Caudate nucleus (tissue), 63 donors: ENCODE measurements at places on chromosomes 4 and X.

- DNase-seq = no peak
These were observed 93.8 kb downstream of the ELOVL6 start for GRCh38 chr4:110104661-110105060.

DNA sequence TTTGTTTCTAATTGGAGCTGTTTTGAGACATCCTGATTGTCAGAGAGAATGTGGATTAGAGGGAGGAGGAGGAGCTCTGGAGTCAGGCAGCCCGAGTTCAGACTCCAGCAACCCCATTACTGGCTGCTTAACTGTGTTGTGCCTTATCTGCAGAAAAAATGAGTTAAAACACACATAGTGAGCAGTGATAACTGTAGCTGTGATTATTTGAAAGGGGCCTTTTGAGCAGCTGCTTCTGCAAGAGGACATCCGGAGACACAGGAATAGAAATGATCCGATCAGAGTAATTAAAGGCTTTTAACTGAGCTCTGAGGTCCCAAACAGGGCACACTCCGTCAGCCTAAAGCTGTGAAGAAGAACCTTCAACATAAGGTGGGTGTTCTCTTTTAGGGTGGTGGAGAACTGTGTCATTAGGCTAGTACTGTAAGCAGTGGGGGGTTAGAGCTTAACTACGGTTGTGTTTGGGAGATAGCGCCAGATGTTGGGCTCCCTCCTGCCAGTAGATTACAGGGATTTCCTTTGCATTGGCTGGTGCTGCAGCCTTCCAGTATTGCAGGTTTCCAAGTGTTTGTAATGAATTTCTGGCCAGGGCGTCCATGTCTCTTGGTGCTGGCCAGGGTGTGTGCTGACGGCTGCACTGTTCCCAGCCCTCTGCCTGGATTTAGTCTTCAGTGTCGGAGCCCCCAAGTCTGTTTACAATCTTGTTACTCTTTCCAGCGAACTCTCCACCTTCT is 24.3 kb downstream of the ADD1 start:
- DNase-seq = no peak

GRCh38 chr4:124783847-124784246 is 71.3 kb upstream of the ANKRD50 start:
- DNase-seq = no peak

- DNase-seq = no peak
These were observed 451.5 kb upstream of the FAM241A start for GRCh38 chr4:111693758-111694157.

DNA sequence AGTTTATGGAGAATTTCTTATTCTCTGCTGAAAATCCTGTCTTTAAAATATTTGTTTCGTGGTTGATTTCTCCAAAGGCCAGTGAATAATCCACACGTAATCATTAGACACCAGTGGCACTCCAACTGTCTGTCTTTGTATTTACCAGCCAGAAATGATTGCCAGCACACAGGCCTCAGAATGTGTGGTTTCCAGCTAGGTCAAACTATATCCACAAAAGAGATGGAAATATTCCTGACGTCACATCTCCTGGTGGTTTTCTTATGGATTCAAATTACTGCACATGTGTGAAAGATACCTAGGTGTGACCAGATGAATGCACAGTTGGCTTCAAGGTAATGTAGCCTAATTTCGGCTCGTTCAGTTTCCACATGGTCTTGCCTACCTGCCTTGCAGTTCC is 27.2 kb upstream of the TENM3 start:
- no peak for DNase-seq

DNA sequence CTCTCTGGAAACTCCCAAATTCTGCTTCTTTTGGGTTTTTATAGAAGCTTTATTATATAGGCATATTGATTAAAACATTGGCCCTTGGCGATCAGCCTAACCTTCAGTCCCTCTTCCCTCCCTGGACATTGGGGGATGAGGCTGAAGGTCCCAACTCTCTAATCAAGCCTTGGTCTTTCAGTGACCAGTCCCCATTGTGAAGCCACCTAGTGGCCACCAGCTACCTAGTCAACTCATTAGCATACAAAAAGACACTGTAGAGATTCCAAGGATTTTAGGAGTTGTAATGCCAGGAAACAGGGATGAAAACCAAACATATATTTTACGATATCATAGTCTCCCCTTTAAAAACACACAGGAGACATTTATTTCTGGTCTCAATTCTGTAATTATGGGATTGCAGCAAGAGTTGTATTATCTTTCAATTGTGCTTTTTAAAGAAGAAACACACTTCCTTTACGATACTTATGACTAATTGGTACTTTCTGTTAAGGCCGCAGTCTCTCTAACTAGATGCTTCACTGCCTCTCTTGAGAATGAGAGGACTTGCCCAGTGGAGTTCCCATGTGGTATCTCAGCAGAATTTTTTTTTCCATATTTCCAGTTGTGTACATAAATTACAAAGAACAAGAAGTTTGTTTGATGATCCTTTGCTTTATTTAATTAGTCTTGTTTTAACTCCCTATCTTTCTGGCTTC is 58.2 kb downstream of the WDR17 start:
- DNase-seq = no peak

GRCh38 chr4:188911199-188911598 is 772.0 kb downstream of the TRIML1 start:
- no peak for DNase-seq

DNA sequence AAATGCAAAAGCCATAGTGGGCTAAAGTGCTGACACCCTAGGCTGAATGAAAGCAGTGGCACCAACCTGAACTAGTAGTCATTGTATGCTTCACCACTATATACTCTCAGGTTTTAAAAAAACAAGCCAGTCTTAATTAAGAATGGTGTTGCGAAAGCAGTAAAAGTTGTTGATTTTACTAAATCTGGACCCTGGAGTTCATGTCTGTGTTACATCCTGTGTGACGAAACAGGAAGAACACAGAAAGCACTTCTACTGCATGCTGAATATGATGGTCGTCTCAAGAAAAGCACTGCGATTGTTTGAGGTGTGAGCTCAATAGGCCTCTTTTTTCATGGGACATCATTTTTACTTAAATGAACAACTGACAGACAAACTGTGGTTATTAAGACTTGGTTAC is 24.2 kb upstream of the GDPD2 start:
- DNase-seq = no peak

DNA sequence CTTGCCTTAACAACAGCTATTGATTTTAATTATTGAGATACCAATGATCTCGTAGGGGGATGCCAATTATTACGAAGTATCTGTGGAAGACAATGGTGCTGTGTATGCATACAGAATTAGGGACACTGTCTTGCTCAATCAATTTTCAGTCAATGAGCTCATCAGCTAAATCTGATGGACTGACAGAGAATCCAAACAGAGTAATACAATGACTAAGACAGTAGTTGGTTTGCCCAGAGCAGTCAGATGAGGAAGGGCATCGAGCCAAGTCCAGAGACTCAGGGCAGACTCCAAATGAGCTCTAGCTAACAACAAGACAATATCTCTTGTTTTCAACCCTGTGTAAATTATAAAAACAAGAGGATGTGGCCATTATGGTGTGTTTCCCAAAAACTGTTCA is 14.7 kb upstream of the GSX2 start:
- DNase-seq = peak; percentile 68

- DNase-seq = no peak
These were observed 179.0 kb upstream of the RASGEF1B start for GRCh38 chr4:81650606-81651242.

GRCh38 chr4:121072224-121073003 is at the start of gene NDNF:
NDNF (minus strand) TSS chr4:121072535; CDS start chr4:121045837, 26,698 bp downstream.
- DNase-seq = no peak

DNA sequence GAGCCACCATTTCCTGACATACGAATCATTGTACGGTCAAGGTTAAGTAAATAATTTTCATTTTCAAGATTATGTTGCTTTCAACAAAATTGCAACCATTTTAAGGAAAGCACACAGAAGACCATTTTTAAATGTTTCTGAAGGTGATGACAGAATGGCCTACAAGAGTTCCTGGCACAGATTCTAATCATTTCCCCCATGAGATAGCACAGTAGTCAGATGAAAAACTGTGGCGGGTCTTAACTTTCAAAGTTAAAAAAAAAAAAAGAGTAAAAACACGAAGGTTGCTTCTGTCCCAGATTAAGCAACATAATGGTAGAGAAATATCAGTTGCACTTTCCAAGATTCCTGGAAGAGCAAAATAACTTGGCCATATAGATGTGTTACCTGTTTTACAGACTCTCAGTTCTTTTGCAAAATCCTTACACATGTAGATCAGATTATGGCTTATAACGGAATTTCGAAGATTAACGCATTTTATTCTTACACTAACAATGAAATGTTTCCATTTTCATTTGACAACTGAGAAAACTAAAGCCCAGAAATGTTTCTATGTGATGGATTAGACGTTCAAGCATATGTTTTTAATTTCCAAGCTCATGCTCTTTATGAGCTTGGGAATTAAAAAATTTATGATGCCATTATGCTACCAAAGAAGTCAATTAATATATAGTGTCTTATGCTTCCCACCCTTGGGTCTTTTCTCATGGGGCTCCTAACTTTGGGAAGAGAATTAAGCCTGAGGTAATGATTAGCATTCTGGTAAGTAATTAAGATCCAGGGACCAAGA is 335.1 kb upstream of the CLNK start:
- no peak for DNase-seq

DNA sequence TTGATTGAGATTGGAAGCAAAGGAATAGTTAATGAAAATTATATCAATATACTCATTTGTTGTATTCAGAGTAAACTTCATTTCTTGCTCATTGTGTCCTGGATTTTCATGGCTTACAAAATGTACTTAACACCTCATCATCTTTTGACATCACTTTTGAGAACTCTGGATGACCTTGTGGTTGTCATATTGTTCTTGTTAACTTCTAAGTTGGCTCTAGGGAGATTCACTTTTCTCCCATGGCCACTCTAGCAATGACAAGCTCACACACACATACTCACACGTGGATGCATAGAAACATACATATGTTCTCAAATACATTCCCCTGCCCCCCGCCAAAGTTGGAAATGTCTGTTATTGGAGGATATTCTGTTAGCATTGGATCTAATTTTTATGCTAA is 15.3 kb downstream of the PHEX start:
- no peak for DNase-seq

DNA sequence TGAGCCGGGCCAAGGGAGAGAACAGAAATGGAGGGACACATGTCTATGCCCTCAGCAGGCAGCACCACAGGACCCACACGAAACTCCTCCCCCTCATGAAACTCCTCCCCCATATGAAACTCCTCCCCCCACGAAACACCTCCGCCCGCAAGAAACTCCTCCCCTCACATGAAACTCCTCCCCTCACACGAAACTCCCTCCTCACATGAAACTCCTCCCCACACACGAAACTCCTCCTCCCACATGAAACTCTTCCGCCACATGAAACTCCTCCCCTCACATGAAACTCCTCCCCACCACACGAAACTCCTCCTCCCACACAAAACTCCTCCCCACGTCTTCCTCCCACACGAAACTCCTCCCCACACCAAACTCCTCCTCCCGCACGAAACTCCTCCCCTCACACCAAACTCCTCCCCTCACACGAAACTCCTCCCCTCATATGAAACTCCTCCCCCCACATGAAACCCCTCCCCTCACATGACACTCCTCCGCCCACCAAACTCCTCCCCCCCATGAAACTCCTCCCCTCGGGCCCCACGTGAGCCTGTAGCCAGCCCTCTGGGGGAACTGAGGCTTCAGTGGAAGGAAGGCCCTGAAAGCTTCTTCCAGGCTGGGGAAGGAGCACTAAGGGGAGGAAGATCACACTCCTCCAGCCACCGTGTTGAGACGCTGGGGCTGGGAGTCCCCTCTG is 15.2 kb downstream of the ADRA2C start:
- no peak for DNase-seq

GRCh38 chr4:76782837-76783236 is 115.1 kb downstream of the SOWAHB start:
- DNase-seq = no peak

- no peak for DNase-seq
These were observed 13.6 kb downstream of the SMIM20 start for GRCh38 chr4:25927361-25928195.

GRCh38 chr4:15996773-15997172 is 33.8 kb upstream of the FGFBP2 start:
- no peak for DNase-seq

GRCh38 chr4:141898346-141898745 is 262.0 kb downstream of the IL15 start:
- DNase-seq = no peak

DNA sequence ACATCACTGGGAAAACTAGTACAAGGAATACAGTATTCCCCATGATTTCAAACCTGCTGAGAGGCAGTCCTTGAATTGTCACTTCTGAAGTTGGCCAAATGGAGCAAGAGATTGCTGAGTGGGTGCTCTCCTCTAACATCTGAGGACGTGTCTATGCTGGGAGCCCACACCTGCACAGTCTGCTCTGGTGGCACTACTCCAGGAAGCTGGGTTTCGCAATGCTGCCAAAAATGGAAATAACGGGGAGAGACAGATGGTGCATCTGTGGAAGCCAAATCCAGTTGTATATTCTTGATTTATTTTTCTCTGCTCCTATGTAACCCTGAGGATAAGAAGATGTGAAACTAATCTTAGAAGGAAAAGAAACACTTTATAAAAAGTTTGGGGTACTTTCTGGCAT is 240.1 kb upstream of the CTSO start:
- DNase-seq = no peak

- DNase-seq = no peak
These were observed 2.9 kb downstream of the GPRASP3 start for GRCh38 chrX:102723456-102723855.

GRCh38 chr4:153409924-153410501 is 56.1 kb upstream of the TMEM131L start:
- no peak for DNase-seq

GRCh38 chr4:17336524-17336961 is 175.3 kb downstream of the QDPR start:
- no peak for DNase-seq

GRCh38 chrX:114584375-114584943 is 573 bp downstream of the HTR2C start:
- peak; percentile 17 for DNase-seq

DNA sequence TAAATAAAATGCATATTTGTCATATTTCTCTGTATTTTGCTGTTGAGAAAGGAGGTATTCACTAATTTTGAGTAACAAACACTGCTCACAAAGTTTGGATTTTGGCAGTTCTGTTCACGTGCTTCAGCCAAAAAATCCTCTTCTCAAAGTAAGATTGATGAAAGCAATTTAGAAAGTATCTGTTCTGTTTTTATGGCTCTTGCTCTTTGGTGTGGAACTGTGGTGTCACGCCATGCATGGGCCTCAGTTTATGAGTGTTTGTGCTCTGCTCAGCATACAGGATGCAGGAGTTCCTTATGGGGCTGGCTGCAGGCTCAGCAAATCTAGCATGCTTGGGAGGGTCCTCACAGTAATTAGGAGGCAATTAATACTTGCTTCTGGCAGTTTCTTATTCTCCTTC is 3.3 kb downstream of the HTT start:
- DNase-seq = no peak

DNA sequence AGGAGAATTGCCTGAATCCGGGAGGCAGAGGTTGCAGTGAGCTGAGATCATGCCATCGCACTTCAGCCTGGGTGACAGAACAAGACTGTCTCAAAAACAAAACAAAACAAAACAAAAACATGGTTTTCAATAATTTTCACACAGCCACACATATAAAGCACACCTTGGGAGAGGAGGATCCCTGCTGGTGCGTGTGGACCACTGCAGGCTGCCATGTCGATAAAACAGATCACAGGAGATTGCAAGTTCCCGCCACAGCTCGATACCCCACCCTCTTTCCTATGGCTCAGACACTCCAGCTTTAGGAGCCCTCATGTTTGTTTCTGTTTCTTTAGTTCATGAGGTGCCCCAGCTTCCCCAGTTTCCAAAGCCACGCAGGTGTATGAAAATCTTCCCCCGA is 31.3 kb upstream of the CLDN24 start:
- DNase-seq = no peak
